ENCODE measurements at places on chromosomes 16 and 17.

GRCh38 chr17:49659661-49660382 lies 18.1 kb downstream of the SPOP start:
- no peak for DNase-seq

DNA sequence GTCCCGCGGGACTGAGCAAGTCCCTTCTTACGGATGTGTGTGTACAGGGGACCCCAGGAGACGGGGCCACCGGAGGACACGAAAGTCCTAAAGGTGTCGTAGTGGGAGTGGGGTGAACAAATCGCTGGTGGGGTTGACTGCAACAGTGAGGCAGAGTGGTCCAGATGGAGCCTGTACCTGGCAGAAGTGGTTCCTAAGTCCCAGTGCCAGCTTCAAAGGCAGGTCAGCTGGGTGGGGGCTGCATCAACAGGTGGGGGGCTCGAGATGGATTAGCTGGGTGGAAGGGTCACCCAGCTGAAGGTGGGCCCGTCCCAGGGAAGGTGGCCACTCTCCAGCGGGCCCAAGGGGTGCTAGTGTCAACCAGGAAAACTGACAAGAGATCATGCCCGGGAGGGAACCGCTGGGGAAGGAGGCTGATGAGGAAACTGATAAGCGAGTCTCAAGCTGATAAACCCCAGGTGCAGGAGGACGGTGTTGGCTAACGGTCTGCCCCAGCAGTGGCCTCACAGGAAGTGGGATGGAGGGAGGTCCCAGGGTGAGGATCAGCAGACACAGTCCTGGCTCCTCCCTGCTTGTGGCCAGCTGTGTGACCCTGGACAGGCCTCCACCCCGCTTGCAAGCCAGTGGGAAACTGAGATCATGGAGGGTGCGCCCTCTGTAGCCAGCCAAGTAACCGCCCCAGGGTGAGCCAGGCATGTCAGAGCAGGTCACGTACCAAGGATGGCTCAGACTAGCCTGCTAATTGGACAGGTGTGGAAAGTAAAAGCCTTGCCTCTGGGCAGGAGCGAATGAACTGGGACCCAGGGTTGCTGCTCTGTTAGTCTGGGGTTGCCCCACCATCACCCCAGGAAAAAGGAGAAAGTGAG lies 1.0 kb downstream of the ORAI3 start:
- DNase-seq, result peak; percentile 38

DNA sequence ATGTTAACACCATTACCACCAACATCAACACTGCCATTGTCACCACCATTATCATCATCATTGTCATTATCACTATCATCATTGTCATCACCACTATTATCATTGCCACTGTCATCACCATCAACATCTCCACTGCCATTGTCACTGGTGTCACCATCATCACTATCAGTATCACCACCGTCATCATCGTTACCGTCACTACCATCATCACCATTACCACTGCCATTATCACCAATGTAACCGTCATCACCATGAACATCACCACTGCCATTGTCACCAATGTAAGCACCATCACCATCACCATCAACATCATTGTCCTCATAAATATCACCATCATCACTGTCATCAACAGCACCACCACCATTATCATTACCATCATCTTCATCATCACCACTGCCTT lies 633.2 kb upstream of the EEF2KMT start:
- no peak for DNase-seq

- no peak for DNase-seq
These were observed 58.7 kb downstream of the CMC2 start for GRCh38 chr16:80947708-80948625.

DNA sequence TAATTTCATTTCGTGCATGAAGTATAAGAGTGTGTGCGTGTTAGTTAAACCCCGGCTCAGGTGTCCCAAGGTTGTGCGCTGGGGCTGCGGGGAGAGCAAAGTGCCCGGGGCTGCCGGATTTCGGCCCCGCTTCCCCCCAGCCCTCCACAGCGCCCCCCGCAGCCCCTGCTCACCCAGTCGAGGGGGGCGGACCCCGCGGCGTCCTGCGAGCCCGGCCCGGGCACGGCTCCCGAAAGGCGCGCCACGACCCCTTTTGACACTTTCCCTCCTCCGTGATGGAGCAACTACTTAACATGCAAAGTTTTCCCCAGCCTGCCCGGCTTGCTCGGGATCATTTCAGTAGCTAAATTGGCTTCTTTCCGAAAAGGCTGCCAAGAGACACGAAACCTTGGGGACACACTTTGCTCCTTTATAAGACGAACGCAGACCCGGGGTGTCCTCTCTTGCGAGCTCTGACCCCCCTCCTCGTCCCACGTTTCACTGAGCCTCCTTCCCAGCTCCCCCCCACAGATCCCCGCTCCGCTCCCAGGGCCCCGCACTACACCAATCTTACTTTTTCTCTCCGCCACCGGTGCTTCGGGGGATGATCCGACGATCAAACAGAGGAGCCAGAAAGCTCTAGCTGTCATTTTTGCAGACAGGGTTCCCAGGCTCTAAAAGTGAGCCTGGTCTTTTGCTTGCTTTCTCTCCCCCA lies 552 bp downstream of the C17orf58 start:
- peak; percentile 12 for DNase-seq

- DNase-seq, result peak; percentile 61
These were observed 53.0 kb downstream of the RPA1 start for GRCh38 chr17:1882836-1883235.

GRCh38 chr16:27392671-27393070 lies 9.3 kb upstream of the IL21R start:
- no peak for DNase-seq

GRCh38 chr17:31533546-31534155 lies 142.2 kb downstream of the RAB11FIP4 start:
- peak; percentile 49 for DNase-seq

DNA sequence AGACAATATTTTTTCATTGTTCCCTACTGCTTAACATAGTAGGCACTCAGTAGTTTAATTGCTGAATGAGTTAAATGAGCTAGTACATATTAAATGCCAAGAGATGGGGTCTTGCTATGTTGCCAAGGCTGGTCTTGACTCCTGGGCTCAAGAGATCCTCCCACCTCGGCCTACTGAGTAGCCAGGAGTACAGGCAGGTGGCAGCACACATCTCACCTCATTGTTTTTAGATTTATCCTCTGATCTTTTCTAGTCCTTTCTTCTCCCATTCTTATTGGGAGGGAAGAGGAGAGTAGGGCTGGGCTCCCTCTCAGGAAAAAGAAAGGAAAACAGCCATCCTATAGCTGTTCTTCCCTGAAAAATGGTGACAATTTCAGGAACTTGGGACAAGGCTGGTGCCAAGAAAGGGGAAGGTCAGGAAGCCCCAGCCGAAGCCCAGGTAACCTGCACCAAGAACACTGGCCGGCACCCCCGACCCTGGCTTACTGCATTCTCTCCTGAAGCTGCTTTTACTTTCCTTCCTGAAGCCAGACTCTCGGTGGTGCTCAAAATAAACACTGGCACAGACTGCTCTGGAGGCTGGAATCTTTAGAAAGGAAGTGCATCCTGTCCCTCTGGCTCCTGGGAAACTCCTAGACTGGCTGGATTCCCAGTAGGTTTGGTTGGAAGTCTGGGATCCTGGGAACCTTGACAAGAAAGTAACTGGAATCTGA lies 2.7 kb downstream of the TNFAIP1 start:
- DNase-seq, result no peak
